ENCODE measurements at places on chromosomes 3 and 15. TPM values are rescaled to one million over a fixed set of nuclear protein-coding genes. Genes with fewer than 3 reads are reported as not detected.

DNA sequence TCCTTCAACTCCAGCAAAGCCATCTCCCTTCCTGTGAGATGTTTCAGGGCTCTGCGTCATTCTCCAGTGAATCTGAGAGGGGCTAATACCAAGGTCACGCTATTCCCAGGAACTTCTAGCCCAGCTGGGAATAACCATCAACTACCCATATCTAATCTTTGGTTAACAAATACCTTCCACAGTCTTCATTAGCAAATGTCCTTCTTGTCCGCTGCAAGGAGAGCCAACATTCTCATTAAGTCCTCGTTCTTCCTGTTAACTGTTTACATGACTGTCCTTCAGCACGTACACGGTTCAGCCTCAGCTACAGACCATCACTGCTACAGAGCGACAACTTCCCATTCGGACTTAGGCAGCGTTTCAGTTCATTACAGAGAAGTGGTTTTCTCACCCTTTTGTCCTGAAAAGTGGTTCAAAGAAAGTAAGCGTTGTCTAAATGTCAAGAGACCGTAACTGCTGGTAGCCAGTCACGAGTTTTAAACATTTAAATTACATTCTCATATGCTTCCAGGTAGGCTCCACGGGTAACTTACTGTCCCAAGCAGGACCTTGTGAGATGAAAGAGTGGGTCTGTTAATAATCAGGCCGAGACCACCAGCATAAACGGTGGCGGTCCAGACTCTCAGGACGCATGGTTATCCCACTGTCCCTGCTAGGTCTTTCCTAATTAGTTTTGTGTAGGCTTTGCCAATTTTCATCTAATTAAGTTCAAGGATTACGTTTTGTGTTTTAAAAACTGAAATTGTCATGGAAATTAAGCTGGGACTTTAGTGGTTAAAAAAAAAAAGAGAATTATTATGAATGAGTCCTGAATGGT, 63.8 kb downstream of the CHSY1 start:
- DNase-seq: peak; percentile 66

DNA sequence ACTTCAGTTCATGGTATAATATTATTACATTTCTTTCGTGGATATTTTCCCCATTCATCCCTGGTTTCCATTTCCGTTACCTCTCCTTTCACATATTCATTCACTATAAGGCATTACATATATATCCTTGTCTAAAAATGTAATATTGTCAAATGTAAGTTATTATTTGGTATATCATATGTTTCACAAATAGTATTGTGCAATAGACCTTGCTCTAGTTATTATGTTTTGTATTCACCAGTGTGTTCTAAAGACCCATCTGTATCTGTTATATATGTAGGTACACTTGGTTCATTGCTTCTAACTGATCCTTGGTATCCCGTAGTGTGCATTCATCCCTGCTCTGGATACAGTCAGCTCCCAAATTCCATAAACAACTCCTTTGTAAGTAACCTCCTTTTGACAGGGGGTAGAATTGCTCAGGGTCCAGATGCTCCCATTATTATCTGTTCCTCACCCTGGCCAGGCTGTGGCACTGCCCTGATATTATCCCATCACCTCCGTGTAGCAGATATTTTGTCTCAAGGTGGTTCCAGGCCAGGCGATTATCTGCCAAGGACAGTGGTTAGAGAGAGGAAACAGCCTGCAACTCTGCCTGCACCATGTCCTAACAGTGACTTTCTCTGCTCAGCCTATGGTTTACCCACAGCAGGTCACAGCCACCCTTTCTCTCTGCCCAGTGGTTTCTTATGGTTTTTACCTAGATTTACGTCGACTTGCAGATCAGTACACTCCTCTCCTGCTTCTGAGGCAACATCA, 29.2 kb downstream of the PAQR9 start:
- no peak for DNase-seq

GRCh38 chr3:40054568-40055222, 245.3 kb downstream of the MYRIP start:
- no peak for DNase-seq

DNA sequence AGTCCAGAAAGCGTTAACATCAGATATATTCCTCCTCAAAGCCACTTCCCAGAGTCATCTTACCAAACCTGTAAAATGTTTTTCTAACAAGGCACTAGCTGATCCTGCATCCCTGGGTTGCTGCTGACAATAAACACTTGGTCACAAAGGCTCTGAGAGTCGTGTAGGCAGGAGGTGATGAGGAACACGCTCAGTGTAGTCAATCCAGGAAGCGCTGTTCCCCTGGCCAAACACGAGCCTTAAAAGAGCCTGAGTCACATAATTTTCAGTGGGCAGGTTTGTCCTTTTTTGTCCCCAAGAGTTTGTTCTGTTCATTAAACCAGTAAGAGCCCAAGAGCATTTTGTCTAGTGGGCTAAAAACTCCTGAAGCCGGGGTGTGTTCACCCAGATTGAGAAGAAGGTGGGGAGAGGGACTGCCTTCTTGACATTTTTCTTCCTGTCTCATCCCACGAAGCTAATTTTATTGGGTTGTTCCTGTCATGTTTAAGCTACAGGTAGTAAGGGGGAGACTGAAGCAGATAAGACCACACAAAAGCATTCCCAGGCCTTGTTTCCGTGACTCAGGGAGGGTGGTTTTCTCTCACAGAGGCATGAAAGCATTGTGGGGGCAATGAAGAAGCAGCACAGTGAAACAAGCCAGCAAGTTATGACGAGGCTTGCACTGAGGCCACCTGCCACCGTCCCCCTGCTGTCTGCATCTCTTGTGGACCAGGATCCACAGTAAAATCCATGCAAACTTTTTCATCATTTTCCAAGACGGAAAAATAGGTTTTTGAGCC, 73.7 kb downstream of the FOXB1 start:
- DNase-seq: no peak

- DNase-seq: no peak
Observed at GRCh38 chr3:23711916-23712494, 93.8 kb upstream of the UBE2E1 start.

- no peak for DNase-seq
Observed at GRCh38 chr15:57085267-57085666, 166.8 kb downstream of the TCF12 start.

Gene RNU5B-1
- not detected for polyA plus RNA-seq

Gene POLG
- polyA plus RNA-seq: 53.7 TPM

Gene CTDSPL
- 131 TPM for polyA plus RNA-seq

Gene THRB
- 17.6 TPM for polyA plus RNA-seq

Gene ADAMTS7
- polyA plus RNA-seq: 34.1 TPM
